Midbrain (tissue), 1 donor: ENCODE measurements at places on chromosomes 6 and 20.

GRCh38 chr20:23628402-23629016 is 9.2 kb downstream of the CST3 start:
- no peak for DNase-seq

- no peak for DNase-seq
These were observed 165.1 kb upstream of the PCSK2 start for GRCh38 chr20:17061715-17062114.

DNA sequence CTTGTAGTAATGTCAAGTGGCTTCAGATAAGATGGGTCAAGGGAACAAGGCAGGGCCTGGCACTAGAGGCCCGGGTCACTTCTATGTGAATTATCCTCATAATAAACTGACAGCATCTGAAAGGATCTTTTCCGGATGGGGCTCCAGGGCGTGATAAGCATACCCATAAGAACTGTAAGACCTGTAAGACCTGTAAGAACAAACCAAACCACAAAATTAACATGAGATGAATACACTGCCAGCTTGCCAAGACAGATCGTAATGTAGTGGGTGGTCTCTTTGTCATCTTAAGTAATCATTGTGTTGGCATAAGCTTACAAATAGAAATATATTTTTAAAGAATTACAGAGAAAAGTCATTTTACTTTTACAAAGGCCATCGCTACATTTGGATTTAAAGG is 334.9 kb downstream of the RFPL4B start:
- no peak for DNase-seq

GRCh38 chr6:7471171-7471570 is 70.3 kb upstream of the DSP start:
- DNase-seq, result no peak

GRCh38 chr6:49730251-49730650 is 13.9 kb downstream of the CRISP3 start:
- no peak for DNase-seq

DNA sequence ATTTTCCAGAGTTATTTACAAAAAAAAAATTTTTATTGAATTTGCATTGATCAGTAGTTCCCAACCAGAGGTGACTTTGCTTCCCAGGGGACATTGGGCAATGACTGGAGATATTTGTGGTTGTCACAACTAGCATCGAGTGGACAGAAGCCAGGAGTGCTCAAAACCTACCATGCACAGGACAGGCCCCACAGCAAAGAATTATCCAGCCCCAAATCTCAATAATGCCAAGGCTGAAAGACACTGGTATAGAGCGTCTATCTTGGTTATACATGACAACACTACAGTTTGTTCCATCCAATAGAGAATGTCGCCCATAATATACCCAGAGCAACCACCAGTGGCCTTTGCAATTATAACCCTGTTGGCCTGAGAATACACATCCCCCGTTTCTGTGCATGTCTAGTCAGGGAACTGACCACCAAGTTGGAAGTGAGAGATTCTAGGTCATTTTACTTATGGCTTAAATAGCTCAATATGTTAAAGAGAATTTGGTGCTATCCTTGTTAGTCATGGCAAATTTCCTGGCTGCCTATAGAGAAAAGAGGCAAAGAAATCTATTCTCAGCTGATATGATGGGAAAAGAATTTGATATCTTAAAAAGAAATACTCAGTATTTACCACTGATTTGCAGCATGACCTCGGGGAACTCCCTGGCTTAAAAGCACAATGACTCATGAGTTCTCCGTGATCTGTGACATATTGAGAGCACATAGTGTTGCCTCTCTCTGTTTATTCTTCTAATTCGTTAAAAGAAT is 76.0 kb upstream of the ADTRP start:
- no peak for DNase-seq

- no peak for DNase-seq
These were observed 214.4 kb upstream of the DTNBP1 start for GRCh38 chr6:15877231-15877630.

DNA sequence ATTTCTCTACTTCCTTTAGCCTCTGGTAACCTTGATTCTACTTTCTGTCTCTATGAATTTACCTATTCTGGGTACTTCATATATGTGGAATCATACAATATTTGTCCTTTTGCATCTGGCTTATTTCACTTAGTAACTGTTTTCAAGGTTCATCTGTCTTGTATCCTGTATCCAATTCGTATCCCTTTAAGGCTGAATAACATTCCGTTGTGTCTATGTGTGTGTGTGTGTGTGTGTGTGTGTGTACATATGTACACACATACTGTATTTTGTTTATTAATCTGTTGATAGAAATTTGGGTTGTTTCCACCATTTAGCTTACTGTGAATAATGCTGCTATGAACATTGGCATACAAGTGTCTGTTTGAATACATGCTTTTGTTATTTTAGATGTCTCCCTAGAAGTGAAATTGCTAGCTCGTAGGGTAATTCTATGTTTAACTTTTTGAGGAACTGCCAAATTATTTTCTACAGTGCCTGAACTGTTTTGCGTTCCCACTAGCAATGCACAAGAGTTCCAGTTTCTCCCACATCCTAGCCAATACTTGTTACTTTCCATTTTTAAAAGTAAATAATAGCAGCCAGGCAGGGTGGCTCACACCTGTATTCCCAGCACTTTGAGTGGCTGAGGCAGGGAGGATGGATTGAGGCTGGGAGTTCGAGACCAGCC is 17.7 kb downstream of the SENP6 start:
- DNase-seq, result no peak

GRCh38 chr6:45454008-45454911 is 76.5 kb upstream of the SUPT3H start:
- no peak for DNase-seq

GRCh38 chr20:38369389-38369788 is 23.1 kb downstream of the LBP start:
- DNase-seq, result no peak

DNA sequence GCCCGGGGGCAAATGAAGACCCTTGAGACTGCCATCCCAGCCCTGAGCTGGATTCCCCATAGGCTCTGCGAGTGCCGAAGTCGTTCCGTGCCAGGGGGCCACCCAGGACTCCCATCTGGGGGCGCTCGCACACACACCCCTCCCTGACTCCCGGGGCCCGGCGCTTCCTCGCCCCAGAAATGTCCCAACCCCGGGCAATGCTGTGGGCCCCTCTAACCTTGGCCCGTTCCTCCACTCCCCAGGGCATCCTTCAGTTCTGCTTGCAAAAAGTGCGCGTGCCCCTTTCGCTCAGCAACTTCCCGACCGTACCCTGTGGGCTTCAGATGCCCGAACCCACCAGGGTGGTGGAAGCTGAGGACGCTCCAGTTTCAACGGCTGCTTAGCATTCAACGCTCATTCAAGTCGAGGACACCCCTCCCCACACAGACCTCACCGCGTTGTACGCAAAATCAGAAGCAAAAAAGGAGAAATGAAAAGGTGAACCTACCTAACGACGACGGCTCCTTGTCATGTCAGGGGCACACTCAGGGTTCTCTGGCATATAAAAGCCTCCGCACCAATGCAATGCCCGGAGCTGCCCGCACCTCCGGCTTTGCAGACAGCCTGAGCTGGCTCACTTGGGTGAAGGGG is 25.3 kb downstream of the RIPOR2 start:
- DNase-seq, result no peak

- DNase-seq, result no peak
These were observed 66.2 kb upstream of the SLCO4A1 start for GRCh38 chr20:62575976-62576722.

GRCh38 chr6:119736296-119737021 is 386.9 kb upstream of the MAN1A1 start:
- no peak for DNase-seq

DNA sequence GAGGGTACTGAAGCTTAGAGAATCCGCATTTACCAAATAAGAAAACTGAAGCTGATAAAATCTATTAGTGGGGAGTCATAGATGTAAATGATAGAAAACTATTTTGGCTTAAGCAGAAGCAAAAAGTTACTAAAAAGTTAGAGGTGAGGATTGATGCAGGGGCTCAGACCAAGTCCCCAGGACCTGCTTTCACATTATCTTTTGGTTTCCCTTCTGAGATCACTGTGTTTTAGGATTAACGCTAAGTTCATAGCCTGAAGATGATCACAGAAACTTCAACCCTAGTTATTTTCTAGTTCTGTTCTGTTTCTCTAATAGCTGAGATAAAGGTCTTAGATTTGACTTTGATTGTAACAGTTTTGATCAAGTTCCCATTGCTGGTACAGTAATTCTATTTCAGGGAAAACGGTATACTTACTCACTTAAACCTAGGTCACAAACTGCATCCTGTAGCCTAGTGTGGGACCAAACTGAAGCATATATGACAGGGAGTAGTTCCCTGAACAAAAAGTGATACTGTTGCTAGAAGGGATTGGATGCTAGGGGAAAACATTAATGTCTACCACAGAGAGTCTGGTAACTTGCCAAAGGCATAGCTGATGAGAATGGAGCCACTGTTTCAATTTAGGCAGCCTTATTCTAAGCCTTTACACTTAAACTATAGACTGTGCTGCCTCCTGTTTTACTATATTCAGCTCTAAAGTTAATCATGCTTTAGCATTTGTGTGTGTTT is 13.1 kb downstream of the CYB5R4 start:
- DNase-seq, result peak; percentile 59

- DNase-seq, result no peak
These were observed 336.6 kb downstream of the PREX1 start for GRCh38 chr20:48490961-48491831.

GRCh38 chr6:35238843-35239289 is 20.7 kb upstream of the ZNF76 start:
- no peak for DNase-seq

DNA sequence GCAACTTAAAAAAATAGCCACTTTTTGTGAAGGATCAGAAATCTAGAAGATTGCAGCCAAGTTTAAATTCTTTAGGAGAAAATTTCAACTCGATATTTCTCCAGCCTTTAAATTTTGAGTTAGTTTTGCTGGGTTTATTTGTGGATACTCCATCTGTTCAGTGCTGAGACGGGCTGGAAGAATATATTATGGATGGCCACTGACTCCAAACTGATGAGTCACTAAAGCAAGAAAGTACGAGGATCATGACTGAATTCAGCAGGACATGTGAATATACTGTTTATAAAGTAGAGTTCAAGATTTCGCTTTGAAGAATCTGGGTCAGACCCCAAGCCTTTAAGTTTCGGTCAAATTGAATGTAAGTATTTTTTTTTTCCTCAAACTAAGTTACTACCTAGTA is 199.5 kb downstream of the ADGRB3 start:
- no peak for DNase-seq

DNA sequence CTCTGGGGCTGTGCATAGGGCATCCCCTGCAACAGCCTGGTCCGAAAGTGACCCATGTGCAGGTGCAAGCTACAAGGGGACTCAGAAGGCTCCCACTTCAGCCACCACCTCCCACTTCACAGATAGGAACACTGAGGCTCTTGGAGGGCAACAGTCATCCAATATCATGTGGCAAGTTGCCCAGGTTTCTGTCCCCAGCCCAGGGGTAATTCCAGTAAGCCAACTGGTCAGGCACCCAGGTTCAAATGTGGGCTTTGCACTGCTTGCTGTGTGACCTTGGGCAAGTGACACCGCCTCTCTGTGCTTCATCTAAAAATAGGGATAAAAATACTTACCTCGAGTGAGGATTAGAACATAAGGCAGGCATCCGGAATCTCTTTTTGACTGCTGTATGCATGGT is 62.0 kb upstream of the SIRPA start:
- DNase-seq, result no peak

DNA sequence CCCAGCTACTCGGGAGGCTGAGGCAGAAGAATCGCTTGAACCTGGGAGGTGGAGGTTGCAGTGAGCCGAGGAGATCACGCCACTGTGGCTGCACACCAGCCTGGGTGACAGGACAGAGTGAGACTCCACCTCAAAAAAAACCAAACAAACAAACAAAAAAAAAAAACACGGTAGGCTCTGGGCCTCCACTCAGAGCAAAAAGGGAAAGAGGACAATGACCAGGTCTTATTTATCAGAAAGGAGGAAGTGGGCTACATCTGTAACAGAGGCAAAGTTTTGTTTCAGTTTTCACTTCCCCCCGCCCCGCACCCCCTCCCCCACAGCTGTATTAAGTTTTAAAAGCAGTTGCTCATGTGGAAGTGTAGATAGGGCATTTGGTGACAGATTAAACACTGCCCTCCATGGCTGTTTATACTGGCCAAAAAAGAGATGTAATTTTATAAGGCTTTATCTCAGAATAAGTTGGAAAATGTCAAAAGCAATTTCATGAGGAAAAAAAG is 114.6 kb downstream of the RCAN2 start:
- DNase-seq, result no peak

- peak; percentile 57 for DNase-seq
These were observed 651 bp upstream of the CCND3 start for GRCh38 chr6:41942067-41942851.

GRCh38 chr20:16001286-16001685 is 572.0 kb downstream of the KIF16B start:
- DNase-seq, result no peak

- no peak for DNase-seq
These were observed 60.3 kb downstream of the SAMD3 start for GRCh38 chr6:130162421-130162820.

DNA sequence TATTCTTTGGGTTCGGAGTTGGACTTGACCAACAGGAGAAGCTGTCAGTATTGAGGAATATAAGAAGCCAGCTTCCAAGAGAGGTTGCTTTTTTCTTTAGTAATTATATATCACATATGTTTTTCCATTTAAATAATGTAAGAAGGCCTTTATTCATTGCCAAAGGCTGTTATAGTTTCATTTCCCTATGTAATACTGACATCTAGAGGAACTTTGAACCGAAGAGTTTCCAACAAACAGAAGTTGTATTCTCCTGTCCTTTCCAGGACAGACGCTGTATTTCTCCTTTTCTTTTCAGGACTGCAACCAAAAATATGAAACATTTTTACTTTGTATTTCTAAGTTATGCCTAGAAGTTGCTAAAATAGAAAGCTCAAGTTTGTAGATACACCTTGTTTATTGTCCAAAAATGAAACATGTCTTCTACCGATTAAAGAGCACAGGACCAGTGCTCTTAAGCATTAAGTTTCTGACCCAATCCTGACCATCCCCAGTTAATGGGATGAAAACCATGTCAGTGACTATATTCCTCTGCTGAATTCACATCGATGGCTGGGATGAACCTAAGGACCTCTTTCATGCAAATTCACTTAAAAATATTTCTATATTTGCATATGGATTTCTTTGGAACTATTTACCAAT is 55.1 kb downstream of the MYLK4 start:
- peak; percentile 6 for DNase-seq
